SW 1271 (cell line): ENCODE measurements at places on chromosomes 11 and 22.
A peak's percentile ranks its signal among the peaks of the same experiment; 100 is the strongest.

DNA sequence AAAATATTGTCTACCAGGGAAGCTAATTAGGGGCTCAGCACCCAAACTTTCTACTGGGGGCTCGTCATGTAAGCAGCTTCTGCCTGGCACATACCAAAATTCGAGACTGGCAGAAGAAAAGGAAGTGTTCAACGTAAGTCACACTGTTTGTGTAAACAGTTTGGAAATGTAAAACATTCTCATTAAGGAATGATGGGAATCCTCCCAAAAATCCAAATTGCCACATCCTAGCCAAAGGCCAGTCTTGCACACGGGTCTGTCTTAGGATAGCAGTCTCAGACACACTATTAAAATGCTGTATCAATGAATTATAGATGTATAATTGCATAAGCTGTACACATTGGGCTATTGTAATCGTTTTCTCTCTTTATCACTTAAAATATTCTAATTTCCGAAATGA, 28.9 kb downstream of the CUL5 start:
- DNase-seq, result no peak

DNA sequence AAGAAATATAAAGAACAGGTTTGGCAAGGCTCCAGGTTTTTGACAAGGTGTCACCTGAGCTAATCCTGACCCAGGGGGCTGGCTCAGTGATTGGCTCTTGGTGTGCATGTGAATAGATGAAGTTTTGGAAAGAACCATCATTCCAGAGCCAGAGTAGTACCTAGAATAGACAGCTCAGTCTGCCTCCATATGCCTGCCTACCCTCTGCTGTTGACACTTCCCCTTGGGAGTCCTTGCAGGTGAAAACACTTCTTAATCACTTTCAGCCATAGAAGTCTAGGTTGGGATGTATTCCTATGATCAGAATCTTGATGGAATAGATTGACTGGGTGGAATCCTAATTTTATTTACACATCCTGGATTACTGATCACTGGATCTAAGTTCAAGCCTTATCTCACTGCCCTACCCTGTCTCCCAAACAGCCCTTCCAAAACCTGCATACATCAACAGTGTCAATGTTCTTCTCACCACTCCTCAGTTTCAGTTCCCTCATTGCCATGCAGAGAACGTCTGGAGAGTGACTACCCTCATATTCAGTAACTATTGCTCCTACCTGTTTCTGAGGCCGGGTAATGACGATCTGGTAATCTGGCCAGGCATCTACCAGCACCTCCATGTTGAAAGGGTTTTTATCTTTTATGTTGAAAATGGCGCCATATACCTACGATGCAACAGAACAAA, 6.7 kb downstream of the GLYATL2 start:
- no peak for DNase-seq

DNA sequence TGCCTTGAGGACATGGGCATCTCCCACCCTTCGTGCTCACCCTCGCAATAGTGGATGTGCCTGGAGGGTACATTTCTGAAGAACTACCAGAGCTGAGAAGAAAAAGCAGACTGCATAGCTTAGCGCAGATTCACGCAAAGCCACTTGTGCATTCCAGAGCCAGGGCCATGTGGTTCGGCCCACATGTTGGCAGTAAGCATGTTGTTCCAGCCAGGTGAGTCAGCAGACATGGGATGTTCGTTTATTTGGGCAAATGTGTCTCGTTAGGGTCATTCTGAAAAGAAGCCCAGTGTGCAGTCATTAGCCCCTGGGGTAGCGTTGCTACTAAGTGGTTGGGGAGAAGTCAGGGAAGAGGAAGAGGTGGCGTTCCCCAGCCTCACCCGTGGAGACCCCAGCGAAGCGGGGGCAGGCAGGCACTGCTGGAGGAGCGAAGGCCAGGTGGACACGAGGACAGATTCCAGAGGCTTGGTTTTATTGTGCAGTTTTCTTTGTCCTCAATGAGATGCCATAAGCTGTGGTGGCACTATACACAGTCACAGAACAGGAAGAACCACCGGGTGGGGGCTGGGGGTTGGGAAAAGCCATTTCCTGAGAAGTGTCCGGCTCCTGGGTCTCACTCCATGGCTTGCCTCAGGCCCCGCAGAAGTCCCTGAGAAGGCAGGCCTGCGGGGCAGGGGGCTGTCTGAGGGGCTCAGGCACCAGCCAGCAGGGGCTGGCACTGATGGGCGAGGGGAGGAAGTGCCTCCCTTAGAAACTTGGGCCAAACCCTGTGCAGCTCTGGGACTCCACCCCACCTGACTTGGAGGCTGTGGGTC, 5.0 kb downstream of the THY1 start:
- no peak for DNase-seq

DNA sequence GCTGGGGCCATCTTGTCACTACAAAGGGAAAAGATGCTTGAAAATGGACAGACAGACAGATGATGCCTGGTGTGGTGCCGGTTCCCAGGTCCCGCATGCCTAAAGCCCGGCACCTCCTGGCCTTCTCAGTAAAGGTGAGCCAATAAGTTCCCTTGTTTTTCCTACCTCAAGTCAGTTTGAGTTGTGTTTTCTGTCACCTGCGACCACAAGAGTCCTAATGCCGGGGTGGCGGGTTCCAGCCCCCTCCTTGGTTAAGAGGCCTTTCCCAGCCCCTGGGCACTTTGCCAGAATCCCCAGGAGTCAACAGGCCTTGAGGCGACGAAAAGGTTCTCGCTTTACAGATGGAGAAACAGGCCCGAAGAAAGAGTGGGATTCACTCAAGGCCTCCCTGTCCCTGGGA, 9.0 kb downstream of the FGF19 start:
- DNase-seq, result no peak

GRCh38 chr11:114566276-114566675, 6.6 kb upstream of the NXPE1 start:
- DNase-seq, result no peak

GRCh38 chr11:17799147-17799546, 64.6 kb downstream of the KCNC1 start:
- DNase-seq, result no peak

- DNase-seq, result no peak
Measured at GRCh38 chr11:58905721-58906547, 33.4 kb upstream of the GLYATL1 start.

DNA sequence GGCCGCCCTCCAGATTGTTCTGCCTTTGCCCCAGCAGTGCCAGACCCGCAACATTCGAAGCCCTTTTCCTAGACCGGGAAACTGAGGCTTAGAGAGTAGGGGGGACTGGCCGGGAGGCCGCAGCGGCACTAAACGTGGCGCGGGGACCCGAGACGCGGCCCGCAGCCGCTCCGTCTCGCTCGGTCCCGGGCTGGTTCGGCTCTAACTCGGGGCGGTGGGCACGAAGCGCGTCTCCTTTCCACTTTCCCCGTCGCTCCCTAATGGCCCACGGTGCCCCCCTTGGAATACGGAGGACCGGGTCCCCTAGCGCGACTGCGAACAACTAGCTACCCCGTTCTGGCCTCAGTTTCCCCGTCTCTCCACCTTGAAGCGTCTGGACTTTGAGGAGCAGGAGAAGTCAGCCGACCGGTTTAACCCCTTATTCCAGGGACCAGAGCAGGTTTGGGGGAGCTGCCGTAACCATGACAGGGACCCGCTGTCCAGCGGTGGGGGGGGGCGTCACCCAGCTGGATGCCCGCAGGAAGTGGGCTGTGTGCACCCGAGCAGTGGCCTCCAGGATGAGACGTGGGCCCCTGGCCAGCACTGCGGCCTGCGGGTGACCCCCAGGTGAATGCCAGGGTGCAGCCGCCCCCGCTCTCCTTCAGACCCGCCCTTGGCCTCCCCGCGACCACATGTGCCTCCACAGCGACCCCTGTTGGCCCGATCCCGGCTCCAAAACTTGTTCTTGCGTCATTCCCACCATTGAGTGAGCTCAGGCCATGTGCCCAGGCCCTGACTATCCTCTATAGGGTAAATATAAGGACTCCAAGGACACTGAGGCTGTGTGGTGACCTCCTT, 1.1 kb downstream of the CDC42EP1 start:
- DNase-seq, result peak; percentile 50

- DNase-seq, result no peak
Measured at GRCh38 chr11:3093281-3094191, 36.3 kb upstream of the CARS1 start.

DNA sequence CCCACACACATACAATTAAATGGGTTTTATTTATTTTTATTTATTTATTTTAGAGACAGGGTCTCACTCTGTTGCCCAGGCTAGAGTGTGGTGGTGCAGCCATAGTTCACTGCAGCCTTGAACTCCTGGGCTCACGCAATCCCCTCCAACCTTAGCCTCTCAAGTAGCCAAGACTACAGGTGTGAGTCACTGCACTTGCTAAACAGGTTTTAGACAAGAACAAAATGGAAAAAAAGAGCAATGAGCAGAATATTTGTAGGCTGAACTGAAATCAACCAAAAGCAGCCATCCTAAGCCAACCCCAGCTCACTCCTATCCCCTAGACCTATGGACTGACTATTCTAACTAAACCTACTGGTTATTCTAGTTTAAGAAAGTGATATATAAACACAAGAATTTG, 37.8 kb downstream of the MRE11 start:
- DNase-seq, result no peak

DNA sequence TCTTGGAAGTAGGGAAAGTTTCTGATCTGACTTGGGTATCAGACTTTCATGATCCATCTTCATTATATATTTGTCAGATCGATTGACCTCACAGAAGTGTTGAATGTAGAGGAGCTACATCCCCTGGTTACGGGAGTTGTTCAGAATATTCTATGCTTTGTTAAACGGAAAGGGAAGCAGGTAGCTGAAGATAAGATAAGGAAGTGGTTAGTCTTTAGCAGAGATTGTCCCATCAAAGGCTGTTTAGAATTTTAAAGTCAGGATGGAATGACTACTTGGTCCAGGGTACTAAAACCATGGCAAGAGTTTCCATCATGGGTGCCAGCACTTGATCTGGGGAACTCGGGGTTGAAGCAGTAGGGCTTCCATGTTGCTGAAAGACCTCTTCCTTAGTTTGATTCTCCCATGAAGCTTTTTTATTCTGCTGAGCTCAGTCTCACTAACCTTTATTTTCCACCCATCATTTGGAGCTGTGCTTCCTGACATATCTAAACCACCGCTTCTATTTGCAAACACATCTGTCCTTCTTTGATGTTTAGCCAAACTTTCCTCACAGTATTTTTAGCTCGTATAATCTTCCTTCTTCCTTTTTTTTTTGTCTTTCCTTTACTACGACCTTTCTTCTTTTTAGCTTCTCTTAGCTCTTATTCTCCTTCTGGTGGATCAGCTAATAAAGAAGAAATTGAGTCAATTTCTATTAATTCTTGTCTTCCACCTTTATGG, 4.0 kb upstream of the C22orf31 start:
- no peak for DNase-seq

DNA sequence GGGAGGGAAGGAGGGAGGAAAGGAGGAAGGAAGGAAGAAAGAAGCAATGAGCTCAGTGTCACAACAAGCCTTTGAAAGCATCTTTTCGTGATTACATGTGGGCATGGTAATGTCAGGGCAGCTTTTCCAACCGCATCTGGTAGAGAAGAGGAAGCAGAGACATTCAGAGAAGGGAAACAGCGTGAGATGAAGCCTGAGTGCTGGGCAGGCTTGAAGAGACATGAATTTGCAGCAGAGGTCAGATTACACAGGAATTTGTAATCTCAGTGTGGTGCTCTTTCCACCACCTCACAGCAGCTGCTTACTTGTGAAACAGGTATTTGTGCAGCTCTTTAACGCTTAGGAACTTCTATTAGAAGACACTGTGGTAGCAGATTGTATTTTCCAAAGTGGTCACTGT, 289.5 kb upstream of the C11orf87 start:
- DNase-seq, result no peak

DNA sequence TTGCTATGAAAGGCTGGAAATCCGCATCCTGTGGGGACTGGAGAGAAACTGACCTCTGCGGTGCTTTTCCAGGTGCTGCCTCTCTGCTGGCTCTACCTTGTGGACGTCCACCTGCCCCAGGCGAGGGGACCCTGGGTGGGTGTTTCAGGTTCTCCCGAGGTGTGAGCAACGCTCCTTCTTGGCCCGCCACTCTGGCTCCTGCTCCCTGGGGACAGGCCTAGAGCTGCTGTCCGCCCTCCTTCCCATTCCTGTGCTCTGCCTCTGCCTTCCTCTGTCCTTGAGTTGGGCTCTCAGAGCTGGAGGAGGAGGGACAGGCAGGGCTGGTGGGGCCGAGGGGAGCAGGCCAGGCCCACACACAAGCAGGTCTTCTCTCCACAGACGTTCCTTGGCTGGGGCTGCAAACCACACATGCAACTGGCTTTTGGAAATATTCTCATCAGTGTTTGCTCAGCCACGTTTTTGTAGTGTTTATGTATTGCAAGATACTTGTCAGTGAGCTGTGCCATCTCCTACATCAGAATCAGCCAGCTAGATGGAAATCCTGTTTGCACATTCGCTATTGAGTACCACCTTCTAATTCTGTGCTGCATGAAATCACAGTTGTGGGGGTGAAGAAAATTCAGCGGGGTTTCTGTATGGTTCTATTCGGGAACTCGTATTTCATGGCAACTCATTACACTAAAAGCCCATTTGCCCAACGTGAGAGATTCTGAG, 1115.0 kb downstream of the BRD1 start:
- DNase-seq, result no peak
